ENCODE measurements at places on chromosomes 6 and 20.

DNA sequence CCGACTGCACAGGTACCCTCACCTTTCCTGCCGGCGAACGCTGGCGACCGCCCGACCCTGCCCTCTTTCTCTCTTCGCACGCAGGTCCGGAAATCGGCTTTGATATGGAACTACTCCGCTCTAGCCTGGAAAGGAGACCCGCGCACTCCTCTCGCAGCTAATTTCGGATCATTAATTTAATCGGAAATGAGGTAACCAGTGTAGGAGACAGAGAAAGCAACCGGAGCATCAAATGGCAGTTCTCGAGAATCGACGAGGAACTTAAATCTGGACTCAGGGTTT is 949 bp upstream of the ATXN1 start:
- no peak for DNase-seq

GRCh38 chr6:161815965-161816364 is 542.1 kb upstream of the AGPAT4 start:
- DNase-seq, result no peak

- DNase-seq, result no peak
Measured at GRCh38 chr6:3961581-3962215, 112.5 kb downstream of the FAM50B start.

DNA sequence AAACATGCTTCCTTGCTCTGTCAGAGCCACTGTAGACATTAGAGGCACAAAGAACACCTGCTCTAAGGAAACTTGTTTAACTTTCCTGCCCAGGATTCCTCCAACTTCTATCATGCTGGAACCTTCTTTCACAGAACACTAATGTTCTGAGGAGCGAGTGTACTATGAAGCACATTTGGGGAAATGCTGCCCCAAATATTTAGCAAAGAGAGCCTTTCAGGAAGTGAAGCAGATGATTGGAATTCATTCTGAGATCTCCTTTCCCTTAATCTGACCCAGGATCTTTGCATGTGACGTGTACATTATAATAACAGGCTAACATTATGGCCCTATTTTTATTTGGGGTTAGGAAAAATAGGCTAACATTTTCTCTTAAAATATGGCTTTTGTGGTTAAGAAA is 21.0 kb upstream of the FYN start:
- DNase-seq, result no peak

DNA sequence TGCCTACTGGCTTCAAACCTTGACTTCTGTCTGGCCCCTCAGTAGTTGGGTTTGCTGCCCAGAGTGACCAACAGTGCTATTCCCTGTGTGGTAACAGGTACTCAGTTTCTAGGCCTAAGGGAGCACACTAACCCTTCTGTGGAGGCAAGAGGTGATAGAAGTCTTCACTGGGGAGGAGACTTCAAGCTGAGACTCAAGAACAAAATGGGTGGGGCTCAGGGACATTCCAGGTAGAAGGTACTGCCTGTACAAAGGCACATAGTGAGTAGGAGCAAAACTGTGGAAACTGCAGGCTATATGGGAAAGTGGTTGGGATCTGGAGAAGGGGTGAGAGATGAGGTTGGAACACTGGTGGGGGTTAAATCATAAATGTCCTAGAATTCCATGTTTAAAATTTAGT is 2.3 kb upstream of the SCAND1 start:
- peak; percentile 78 for DNase-seq

GRCh38 chr6:105898286-105898685 is 187.8 kb upstream of the PRDM1 start:
- no peak for DNase-seq

- no peak for DNase-seq
Measured at GRCh38 chr6:79438030-79438429, 99.2 kb downstream of the LCA5 start.

GRCh38 chr6:24513602-24514001 is 18.8 kb downstream of the ALDH5A1 start:
- DNase-seq, result no peak

GRCh38 chr20:48635791-48636267 is 192.0 kb downstream of the PREX1 start:
- peak; percentile 12 for DNase-seq

- DNase-seq, result no peak
Measured at GRCh38 chr20:47468290-47469050, 33.2 kb upstream of the NCOA3 start.

DNA sequence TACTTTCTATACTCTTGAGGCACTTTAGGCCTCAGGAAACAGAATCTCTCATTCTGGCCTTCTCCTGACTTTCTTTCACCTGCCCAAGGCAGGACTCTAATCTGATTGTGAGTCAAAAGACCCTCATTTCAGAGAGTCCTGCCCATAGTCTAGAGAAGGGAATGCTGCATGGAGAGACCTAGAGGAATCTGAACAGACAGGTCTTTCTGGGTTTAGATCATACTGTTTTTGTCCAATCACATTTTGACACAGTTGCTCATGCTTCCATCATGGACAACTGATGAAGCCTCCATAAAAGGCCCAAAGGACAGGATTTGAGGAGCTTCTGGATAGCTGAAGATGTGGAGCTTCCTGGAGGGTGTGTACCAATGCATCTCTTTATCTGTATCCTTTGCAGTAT is 48.1 kb upstream of the BTBD3 start:
- no peak for DNase-seq

DNA sequence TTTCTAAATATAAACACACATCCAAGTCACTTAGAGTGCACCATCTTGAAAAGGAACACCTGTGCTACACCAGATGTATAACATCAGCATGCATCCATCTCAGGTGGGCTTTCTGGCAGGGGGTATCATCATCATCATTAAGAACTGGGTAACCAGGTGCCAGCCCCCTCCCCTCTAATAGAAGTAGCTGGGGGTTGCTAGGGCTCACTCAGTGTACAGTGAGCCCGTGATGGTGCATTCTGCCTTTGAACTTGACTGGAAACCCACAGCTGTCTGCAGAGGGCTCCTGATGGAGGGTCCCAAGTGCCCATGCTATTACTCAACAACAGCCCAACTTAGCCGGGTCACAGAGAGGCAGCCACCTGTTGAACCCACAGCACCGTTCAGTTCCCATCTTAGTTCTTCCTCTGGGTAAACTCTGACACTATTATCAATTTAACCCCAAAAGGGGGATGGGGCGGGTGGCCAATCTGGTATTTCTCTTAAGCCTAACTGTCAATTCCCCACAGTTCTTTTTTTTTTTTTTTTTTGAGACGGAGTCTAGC is 32.7 kb upstream of the CCND3 start:
- DNase-seq, result no peak

- DNase-seq, result peak; percentile 21
Measured at GRCh38 chr6:18263418-18264218, 712 bp downstream of the DEK start.

DNA sequence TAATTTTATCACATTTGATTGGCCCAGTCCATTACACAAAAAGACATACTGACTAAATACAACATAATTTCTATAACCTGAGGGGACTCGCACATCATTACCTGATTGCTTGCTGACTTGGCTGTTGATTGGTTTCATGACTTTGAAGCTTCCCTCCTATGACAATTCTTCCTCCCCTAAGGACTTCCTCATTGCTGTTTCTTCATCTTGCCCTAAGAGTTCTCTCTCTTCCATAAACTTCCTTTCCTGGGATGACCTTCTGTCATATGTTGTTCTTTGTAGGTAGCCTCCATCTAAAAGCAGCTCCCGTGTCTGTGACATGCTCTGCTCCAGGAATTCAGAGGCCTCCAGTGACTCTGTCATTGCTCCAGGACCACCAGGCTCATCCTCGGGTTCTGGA is 22.6 kb downstream of the RSPH3 start:
- DNase-seq, result no peak

DNA sequence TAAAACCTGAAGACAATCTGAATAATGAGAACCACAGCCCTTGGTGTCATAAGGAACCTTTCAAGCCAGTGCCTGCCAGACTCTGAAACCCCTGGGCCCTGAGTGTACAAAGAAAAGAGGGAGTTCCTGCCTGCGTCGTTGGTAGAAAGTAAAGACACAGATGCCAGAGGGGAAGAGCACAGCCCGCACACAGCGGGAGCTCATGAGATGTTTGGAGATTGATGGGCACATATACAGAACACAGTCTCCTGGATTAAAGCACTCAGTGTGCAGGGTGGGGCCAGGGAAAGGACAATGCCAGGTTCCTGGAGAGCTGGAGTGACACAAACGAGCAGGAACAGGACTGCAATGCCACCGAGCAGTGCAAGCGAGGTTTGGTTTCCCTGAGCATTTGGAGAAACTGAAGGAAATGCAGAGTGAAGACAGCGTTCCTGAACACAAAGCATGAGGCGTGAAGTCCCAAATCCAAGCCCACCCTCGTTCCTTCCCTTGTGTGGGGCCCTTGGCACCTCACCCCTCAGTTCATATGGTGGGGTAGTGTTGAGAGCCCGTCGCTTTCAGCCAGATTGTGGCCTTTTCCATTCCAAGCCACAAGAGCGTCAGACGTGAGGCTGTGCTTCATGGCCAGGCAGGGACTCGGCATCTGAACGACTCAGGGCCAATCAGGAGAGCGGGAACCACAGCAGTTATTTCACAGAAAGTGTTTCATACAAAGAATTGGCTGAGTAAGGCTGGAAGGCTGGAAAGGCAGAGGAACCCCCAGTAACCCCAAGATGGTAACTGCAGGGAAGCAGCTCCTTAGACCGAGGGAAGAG is 41.0 kb upstream of the RPS6KA2 start:
- no peak for DNase-seq

GRCh38 chr6:160974304-160974771 is 17.2 kb upstream of the MAP3K4 start:
- DNase-seq, result peak; percentile 13

DNA sequence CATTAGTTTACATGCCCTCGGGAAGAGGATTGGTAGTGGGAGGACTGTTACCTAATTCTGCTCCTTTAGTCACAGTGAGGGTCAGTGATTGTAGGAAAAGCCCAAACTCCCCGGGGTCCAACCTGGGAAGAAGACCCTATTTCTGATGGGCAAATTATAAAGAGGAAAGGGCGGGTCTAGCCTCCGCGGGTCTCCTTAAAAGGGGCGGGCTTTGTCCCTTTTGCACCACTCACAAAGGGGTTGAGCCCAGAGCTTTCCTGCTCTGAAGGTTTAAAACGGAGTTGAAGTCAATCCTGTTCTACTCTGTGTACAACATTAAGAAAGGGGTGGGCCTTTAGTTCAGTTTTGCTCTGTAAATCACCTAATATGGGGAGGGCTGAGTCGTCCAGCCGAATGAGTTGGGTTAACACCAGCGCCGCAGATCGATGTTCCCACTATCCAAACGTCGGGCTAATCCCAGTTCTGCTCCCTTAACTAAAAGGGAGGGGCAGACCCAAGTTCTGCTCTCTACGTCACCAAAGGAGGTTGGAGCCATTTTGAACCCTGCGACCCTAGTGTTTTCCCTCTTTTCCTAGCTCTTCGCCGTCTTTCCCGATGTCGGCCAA is 920 bp upstream of the RNF5 start:
- no peak for DNase-seq

GRCh38 chr6:42038811-42039408 is 11.4 kb upstream of the TAF8 start:
- DNase-seq, result no peak

DNA sequence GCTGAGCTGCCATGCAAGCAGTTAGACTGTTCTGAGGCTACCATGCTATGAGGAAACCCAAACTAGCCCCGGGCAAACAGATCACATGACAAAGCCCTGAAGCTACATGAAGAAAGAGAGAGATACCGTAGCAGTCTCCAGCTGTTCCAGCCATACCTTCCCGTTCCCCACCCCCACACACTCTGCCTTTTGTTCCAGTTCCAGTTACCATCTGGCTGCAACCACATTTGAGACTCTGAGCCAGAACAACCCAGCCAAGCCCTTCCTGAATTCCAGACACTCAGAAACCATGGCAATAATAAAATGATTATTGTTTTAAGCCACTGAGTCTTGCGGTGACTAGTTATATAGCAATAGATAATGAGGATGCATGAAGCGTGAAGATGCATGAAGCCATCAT is 28.3 kb downstream of the RIN2 start:
- DNase-seq, result peak; percentile 30

DNA sequence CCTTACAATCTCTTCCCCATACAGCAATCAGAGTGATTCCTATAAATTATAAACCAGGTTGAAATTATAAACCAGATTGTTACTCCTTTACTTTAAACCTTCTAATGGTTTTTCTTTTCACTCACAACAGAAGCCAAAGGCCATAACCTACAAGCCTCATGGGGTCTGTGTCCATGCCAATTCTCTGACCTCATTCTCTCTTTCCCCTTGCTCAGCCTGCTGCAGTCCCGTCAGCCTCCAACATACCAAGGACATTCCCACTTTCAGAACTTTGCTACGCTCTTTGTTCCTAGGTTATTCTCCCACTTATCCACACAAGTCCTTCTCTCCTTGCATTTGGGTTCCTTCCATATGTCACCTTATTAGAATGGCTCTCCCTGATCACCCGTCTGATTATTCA is 277.9 kb upstream of the TCF21 start:
- no peak for DNase-seq

- no peak for DNase-seq
Measured at GRCh38 chr6:44139351-44139743, 12.0 kb downstream of the TMEM63B start.

DNA sequence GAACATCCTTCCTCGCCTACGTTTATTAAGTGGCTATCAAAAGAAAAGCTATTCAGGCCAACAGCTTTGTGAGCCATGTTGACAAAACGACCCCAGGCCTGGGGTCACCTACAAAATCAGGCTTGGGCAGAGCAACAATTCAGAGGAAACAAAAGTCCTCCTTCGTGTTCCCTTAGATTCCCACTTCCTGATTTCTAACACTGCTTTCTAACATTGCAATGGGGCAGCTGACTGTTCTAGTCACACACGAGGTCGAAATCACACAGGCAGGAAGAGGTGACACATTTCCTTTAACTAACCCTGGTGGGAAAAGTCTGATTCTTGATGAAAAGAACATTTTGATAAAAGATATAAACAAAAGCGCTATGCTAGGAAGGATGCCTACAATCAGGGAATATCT is 31.9 kb downstream of the WDR27 start:
- no peak for DNase-seq

- no peak for DNase-seq
Measured at GRCh38 chr6:38185244-38185643, 365.7 kb downstream of the ZFAND3 start.

GRCh38 chr6:165077876-165078275 is 231.5 kb downstream of the C6orf118 start:
- DNase-seq, result no peak

- DNase-seq, result no peak
Measured at GRCh38 chr6:113281431-113281830, 575.7 kb upstream of the MARCKS start.

- DNase-seq, result no peak
Measured at GRCh38 chr6:89948876-89949275, 54.6 kb downstream of the GJA10 start.

DNA sequence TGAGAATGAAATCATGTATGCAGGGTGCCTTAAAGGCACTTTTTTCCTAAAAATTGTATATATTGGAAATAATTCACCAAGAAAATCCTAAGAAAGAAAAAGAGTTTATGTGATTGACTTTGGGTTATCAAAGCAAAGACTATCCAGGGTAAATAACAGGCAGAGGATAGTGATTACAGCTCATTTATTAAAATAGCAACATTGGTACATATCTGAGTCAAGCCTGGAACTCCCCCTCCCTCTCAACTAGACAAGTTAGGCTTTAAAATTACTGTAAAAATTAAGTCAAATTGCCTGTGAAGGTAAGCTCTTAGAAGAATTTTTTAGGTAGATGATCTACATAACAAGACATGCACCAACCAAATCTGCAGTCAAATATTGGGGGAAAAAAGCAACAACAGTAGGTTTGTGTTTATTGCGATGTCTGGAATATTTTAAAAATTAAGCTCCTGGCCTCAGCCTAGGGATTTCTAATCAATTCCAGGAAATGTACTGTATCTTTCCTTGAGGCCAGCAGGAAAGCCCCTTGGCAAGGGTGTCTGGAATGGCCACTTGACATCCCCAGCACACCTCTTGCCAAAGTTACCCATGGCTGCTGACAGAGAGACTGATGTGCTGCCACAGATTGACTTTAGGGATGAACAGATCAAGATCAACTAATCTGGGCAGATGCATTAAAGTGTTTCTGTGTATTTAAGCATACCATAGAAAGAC is 31.2 kb upstream of the HBS1L start:
- DNase-seq, result no peak
